ENCODE measurements at places on chromosomes 3 and 15.
A peak's percentile ranks its signal among the peaks of the same experiment; 100 is the strongest.

- DNase-seq: no peak
Measured at GRCh38 chr3:40994611-40995010, 204.7 kb upstream of the CTNNB1 start.

GRCh38 chr15:63509955-63510940, 5.9 kb downstream of the USP3 start:
- DNase-seq: no peak

DNA sequence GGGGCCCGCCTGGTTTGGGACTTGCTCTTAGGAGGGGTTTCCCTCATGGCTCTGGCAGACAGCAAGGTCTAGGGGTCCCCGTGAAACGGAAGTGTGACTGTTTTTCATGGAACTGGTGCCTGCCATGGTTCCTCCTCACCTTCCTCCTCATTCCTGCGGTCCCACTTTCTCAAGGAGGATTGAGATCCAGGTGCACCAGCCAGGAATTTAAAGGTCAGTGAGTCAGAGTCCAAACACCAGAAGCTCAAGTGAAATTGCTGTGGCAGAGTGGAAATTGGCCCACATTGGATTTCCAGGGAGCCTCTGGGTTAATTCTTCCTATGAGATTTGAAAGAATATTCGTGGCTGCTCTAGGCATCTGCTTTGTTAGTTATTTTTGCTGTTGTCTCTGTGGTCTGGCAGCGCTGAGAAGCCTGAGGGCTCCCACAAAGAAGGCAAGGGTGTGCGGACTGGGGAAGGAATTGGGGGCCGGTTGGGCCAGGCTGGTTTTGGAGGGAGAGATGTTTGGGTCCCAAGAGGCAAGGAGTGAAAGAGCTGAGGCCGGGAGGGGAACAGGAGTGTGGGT, 60.4 kb upstream of the TNFAIP8L3 start:
- DNase-seq: no peak

DNA sequence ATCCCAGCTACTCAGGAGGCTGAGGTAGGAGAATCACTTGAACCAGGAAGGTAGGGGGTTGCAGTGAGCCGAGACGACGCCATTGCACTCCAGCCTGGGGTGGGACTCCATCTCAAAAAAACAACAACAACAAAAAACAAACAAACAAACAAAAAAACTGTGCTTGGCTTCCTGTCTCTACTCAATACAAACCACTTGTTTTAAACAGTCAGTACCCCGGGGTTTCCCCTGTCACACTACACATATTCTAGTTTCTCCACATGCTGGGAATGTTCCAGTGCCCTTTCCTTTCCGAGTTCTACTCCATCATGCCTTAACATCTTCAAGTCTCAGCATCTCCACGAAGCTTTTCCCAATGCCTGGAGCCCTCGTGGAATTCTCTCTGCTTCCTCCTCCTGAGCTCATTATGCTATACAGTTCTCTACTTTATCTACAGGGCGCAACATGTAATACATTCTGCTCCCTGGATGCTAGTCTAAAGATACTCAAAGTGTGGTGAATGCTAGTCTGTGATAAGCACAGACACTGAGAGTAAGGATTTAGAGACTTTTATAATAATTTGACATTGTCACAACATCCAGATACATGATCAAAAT, 7.8 kb downstream of the EMC3 start:
- no peak for DNase-seq

- peak; percentile 31 for DNase-seq
Measured at GRCh38 chr15:92082006-92082843, 228.7 kb downstream of the SLCO3A1 start.

- no peak for DNase-seq
Measured at GRCh38 chr3:13451301-13451673, 28.8 kb upstream of the HDAC11 start.

DNA sequence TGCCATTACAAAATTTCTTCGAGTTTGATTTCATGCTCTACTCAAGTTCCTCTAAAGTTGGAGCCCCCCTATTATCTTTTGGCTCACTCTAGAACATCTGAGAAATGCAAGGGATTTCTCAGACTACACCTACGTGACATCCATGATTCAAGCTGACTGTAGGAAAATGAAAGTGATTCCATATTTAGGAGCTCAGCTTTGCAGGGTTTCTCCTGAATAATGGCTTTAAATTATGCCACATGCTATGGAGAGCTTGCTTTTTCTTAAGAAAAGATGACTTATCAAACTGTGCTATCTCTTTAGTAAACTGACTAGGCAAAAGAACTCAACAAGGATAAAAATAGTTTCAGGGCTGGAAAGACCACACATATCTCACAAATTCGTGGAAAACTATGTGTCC, 292.1 kb downstream of the LSAMP start:
- no peak for DNase-seq
